Adrenal gland (tissue), 19 donors: ENCODE measurements at places on chromosomes 5 and 9. TPM values are rescaled to one million over a fixed set of nuclear protein-coding genes. Genes with fewer than 3 reads are reported as not detected.

DNA sequence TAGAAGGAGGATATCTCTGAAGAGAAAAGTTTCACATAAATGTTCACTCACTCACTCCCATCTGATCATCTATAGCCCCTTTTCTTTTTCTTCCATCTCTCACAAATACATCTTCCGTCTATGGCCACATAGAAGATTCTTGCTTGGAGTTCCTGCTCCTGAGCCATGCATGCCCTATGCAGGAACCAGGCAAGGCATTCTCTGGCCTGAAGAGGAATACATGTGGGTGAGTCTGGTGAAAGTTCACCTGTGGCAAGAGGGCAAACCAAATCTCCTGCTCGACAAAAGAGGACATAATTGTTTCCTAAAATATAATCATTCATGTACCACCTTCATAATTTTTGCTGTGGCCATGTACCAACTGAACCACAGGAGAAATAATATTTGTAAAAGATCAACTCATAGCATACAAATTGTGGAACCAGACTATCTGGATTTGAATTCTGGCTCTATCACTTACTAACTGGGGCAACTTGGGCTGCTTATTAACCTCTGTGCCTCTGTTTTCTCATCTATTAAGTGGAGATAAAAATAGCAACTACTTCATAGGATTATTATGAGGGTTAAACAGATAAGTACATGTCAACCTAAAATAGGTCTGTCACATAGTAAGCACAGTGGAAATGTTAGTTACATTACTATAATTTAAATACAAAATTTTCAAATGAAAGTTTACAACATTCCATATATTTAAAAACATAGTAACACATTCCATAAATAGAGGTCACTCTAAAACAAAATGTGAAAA lies 121.2 kb upstream of the NFIB start:
- H3K4me3 ChIP-seq = no peak overlapping the region
- no peak overlapping the region for H3K27ac ChIP-seq
- no peaks in the 10 kb centered on the region for H3K36me3 ChIP-seq
- H3K27me3 ChIP-seq = no peaks in the 10 kb centered on the region

- H3K4me3 ChIP-seq = no peak overlapping the region
- no peak for DNase-seq
- H3K36me3 ChIP-seq = no peaks in the 10 kb centered on the region
- H3K27ac ChIP-seq = no peak overlapping the region
- H3K27me3 ChIP-seq = no peaks in the 10 kb centered on the region
- H3K4me1 ChIP-seq = no peaks in the 10 kb centered on the region
Observed at GRCh38 chr5:125525356-125525755, 778.9 kb upstream of the ZNF608 start.

- peak overlapping the region; percentile 18 for H3K27ac ChIP-seq
- no peak overlapping the region for H3K4me3 ChIP-seq
- H3K27me3 ChIP-seq = no peaks in the 10 kb centered on the region
- H3K36me3 ChIP-seq = no peaks in the 10 kb centered on the region
- peaks cover 61% of the 10 kb centered on the region for H3K4me1 ChIP-seq
- DNase-seq = no peak
Observed at GRCh38 chr9:104769655-104770054, 5.7 kb downstream of the NIPSNAP3B start.

GRCh38 chr5:9156282-9156681 lies 389.6 kb downstream of the SEMA5A start:
- no peak for DNase-seq
- no peak overlapping the region for H3K4me3 ChIP-seq
- no peaks in the 10 kb centered on the region for H3K36me3 ChIP-seq
- H3K27ac ChIP-seq = no peak overlapping the region

GRCh38 chr9:108392877-108393276 lies 462.9 kb downstream of the ACTL7B start:
- H3K36me3 ChIP-seq = no peaks in the 10 kb centered on the region
- H3K27me3 ChIP-seq = peaks cover 4% of the 10 kb centered on the region
- H3K4me3 ChIP-seq = no peak overlapping the region
- H3K27ac ChIP-seq = no peak overlapping the region

DNA sequence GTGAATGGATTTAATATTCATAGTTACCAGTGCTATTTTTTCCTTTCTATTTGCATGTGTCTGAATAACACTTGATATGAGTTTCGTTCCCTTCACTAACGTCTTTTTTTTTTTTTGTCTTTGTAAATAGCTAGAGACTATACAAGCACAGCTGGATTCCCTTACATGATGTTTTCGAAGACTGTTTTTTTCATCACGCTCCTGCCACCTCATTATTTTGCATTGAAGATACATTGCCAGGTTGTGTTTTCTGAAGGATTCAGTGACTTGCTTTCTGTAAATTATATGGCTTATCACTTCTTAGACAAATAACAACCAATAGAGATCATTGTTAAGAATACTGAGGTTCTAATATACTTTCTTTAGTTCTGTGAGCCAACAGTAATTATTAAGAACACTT lies 207.5 kb downstream of the COMMD10 start:
- no peak overlapping the region for H3K27ac ChIP-seq
- DNase-seq = no peak
- H3K36me3 ChIP-seq = no peaks in the 10 kb centered on the region
- H3K4me1 ChIP-seq = no peaks in the 10 kb centered on the region

DNA sequence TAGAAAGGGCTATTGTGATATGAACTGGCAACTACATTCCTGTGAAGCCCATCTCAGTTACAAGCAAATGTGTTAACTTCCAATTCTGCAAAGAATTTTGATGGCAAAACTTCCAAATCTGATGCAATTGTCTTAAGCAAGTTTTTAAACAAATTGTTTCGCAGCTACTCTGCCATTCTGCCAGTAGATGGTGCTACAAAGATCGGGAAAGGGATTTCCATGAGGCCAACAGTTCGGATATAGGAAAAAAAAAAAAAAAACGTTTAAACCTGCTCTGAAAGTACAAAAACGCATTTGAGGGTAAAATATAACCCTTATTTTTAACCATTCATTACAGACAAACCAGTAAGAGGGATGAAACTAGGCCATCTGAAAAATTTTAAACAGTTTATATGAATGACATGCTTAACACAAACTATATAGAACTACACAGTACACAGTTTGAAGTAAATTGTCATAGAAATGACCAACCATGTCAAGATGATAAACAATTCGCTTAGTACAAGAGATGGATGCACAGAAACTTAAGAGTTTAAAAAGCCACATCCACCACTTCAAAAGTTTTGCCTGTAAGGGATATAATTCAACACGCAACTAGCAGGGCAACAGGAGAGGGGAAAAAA lies 2.2 kb downstream of the HNRNPA0 start:
- H3K4me3 ChIP-seq = peak overlapping the region; percentile 0
- H3K36me3 ChIP-seq = no peaks in the 10 kb centered on the region
- H3K4me1 ChIP-seq = peaks cover 19% of the 10 kb centered on the region
- DNase-seq = peak; percentile 46
- H3K27me3 ChIP-seq = no peaks in the 10 kb centered on the region

GRCh38 chr5:18660511-18660910 lies 1026.3 kb downstream of the TAF11L14 start:
- no peaks in the 10 kb centered on the region for H3K36me3 ChIP-seq
- DNase-seq = no peak
- no peak overlapping the region for H3K4me3 ChIP-seq
- H3K27me3 ChIP-seq = no peaks in the 10 kb centered on the region

DNA sequence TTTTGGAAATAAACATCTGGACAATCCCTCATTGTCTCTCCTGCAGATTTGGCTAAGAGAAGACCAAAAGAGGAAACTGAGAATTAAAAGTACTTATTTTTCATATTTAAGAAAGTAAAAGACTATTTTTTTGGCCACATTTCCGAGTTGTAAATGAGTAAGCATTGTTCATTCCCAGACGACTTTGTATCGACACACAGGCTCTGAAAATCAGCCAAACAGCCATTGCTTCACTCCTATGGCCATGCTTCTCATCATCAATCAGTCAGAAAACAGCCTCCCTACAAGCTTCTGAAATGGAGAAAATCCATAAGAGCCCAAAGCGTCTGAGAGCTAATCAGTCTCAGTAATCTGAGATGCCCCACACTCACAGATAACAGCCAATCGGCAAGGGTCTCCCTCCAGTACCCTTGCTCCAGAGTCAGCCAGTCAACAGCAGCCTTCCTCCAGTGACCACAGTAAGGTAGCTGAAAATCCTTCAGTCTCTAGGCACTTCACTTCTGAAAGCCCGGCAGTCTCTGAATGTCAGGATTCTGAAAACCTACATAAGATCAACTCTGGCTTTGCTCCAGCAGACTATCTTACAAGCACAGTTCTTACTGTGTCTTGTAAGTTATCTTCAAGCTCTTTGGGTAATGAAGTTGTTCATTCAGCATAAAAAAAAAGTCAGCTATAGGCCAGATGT lies 30.9 kb downstream of the CDO1 start:
- DNase-seq = no peak
- H3K4me1 ChIP-seq = no peaks in the 10 kb centered on the region
- no peak overlapping the region for H3K27ac ChIP-seq
- H3K36me3 ChIP-seq = no peaks in the 10 kb centered on the region
- H3K27me3 ChIP-seq = no peaks in the 10 kb centered on the region

DNA sequence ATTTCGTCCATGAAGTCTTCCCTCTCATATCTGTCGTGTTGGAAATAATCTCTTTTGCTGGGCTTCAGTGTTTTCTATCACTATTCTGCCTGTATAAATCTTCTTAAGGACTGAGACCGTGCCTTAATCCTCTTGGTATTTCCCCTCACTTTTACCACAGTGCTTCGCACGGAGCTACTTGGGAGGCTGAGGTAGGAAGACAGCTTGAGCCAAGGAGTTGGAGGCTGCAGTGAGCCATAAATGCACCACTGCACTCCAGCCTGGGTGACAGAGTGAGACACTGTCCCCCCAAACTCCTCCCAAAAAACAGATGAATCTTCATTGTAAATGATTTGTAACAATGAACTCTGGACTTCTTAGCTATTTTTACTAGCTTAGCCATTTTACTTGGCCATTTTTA lies 57.8 kb downstream of the PHAX start:
- DNase-seq = no peak
- no peaks in the 10 kb centered on the region for H3K36me3 ChIP-seq
- no peaks in the 10 kb centered on the region for H3K27me3 ChIP-seq
- no peaks in the 10 kb centered on the region for H3K4me1 ChIP-seq
- H3K4me3 ChIP-seq = no peak overlapping the region
- H3K27ac ChIP-seq = no peak overlapping the region

- H3K27me3 ChIP-seq = no peaks in the 10 kb centered on the region
- H3K4me1 ChIP-seq = no peaks in the 10 kb centered on the region
- no peaks in the 10 kb centered on the region for H3K36me3 ChIP-seq
- DNase-seq = no peak
Observed at GRCh38 chr5:17400724-17401469, 97.1 kb upstream of the TAF11L2 start.

DNA sequence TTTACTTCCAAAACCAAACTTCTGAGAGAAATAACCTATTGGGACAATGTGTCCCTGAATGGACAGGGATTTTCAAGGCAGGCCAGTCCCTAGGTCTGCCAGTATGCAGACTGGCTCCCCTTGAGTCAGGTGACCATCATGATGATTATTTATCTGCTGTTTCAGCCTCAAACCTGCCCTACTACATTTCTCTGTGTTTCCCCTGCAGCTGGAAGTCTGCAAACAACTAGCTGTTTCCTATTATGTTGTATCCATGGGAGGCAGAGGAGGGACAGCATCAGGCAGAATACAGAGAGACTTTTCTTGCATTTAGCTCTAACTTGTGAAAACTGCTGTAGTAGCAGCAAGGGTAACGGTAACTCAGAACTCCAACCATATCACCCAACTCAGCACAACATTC lies 36.2 kb upstream of the IFNK start:
- no peak overlapping the region for H3K27ac ChIP-seq
- no peaks in the 10 kb centered on the region for H3K4me1 ChIP-seq
- no peaks in the 10 kb centered on the region for H3K27me3 ChIP-seq
- DNase-seq = no peak
- no peaks in the 10 kb centered on the region for H3K36me3 ChIP-seq

GRCh38 chr9:81852820-81853219 lies 75.4 kb upstream of the SPATA31D4 start:
- H3K27me3 ChIP-seq = no peaks in the 10 kb centered on the region
- no peaks in the 10 kb centered on the region for H3K36me3 ChIP-seq
- H3K4me1 ChIP-seq = no peaks in the 10 kb centered on the region
- no peak overlapping the region for H3K27ac ChIP-seq

DNA sequence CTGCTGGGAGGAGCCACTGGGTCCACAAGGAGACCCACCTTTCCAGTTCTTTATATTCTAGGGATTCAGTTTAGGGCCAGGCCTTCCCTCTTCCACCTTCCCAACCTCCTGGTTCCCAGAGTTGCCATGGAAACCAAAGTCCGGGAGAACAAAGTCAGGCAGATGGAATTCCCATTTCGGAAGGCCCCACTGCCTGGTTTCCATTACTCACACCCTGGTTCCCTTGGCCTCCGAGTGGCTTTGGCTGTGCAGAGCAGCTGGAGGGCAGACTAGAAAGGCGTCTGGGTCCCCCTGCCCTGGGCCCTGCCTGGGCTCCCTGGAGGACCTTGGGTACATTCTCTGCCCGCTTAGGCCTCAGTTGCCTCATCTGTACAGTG lies 136.1 kb downstream of the RGS3 start:
- H3K4me3 ChIP-seq = no peak overlapping the region
- H3K27me3 ChIP-seq = no peaks in the 10 kb centered on the region
- H3K27ac ChIP-seq = no peak overlapping the region

- H3K27me3 ChIP-seq = no peaks in the 10 kb centered on the region
- no peak overlapping the region for H3K27ac ChIP-seq
- DNase-seq = no peak
- no peaks in the 10 kb centered on the region for H3K36me3 ChIP-seq
- H3K4me3 ChIP-seq = no peak overlapping the region
Observed at GRCh38 chr5:67102708-67103107, 93.9 kb downstream of the CD180 start.

GRCh38 chr9:101449071-101449721 lies 13.6 kb upstream of the ALDOB start:
- no peaks in the 10 kb centered on the region for H3K36me3 ChIP-seq
- peaks cover 28% of the 10 kb centered on the region for H3K4me1 ChIP-seq
- H3K4me3 ChIP-seq = peak overlapping the region; percentile 71
- H3K27ac ChIP-seq = peak overlapping the region; percentile 77

DNA sequence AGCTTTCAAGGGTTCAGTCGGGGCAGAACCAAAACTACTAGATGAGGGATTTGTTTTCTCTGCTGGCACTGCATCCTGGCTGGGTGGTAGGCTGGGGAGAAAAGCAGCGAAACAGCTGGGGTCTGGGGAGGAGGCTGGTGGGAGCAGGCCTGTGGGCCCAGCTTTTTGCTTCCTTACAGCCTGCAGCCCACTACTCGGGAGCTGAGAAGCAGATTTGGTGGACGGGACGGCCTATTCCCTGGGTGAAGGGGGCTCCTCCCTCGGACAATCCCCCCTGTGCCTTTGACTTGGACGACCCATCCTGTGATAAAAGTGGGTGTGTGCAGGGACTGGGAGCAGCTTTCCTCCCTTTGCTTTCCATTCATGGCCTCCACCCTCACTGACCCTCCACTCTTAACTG lies 9.1 kb downstream of the NPR2 start:
- H3K27me3 ChIP-seq = no peaks in the 10 kb centered on the region
- H3K4me1 ChIP-seq = no peaks in the 10 kb centered on the region
- peaks cover 26% of the 10 kb centered on the region for H3K36me3 ChIP-seq
- H3K27ac ChIP-seq = no peak overlapping the region
- H3K4me3 ChIP-seq = no peak overlapping the region

- no peak overlapping the region for H3K27ac ChIP-seq
- H3K36me3 ChIP-seq = peaks cover 50% of the 10 kb centered on the region
Observed at GRCh38 chr9:35105571-35106342, 2.8 kb upstream of the STOML2 start.

The SHISAL2B gene
- not detected for total RNA-seq

The CCNO gene
- total RNA-seq = 0.48 TPM

The QRFP gene
- not detected for total RNA-seq

The DAB2IP gene
- total RNA-seq = 46.8 TPM

The PCDHB14 gene
- 3.4 TPM for total RNA-seq

The MXD3 gene
- total RNA-seq = 3.6 TPM

The FBXL7 gene
- total RNA-seq = 40.8 TPM

The PDE6A gene
- 0.80 TPM for total RNA-seq

The SAXO1 gene
- not detected for total RNA-seq
